Caco-2 (cell line): ENCODE measurements at places on chromosomes 1 and 21.

DNA sequence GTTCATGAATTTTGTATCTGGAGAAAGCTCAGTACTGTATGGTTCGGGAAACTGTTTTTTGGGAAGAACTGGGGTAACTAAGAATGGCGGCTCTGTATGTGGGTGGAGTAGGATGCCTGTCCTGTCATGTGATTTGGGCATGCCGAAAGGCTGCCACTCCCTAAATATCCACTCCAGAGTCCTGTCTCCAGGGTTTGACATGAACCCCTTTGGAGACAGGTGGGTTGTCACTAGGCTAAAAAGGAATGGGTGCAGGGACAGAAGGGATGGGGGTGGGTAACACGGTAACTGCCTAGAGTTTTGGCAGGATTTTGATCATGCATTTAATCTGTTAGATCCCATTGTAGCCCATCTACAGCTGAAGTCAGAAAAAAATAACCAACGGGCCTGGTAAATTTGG lies 150.1 kb downstream of the KCNJ6 start:
- no peak for DNase-seq

- no peak for DNase-seq
These were observed 209.1 kb upstream of the ZP4 start for GRCh38 chr1:238099871-238100270.

DNA sequence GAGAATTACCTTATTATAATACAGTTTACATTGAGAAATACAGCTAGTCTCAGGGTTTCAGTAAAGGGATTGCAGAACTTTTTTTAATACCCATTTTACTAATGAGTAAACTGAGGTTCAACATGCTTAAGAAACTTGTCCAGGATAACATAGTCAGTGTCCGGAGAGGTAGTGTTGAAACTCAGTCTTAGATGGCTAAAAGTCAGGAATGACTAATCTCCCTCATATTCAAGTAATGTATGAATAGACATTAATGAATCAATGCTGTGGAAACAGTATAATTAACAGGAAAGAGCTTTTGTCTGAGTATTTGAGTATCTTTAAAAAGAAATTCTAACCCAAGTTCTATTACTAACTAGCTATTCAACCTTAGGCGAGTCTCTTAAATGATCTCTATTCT lies 397.6 kb downstream of the PLA2G4A start:
- no peak for DNase-seq

GRCh38 chr21:34958040-34958439 lies 91.1 kb downstream of the RUNX1 start:
- DNase-seq = no peak

DNA sequence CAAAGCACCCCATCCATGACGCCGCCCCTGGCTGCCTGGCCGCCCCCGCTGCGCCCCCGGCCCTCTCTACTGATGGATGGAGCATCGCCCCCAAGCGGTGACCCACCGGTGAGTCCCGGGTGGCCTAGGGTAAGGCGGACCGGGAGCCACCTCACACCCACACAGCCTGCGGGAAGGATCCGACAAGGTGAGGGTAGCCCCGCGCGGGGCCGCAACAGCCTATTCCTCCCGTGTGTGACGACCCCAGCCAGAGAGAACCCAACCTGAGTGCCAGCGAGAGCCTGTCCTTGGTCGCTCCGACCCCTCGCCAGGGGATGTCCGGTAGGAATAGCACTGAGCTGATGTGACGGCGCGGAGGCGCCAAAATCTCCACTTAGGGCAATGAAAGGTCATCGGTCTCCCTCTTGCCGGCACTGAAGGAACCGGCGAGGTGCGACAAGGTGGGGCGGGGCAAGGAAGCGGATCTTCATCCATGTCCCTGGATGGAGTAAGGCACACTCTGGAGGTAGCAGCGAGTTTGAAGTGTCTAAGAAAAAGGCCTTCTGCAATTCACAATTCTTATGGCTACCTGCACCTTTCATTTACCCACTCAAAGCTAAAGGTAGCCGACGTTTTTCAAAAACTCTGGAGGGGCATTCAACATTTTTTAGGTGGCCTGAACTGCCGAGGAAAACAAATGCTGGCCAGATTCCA lies 19.7 kb upstream of the CHIA start:
- DNase-seq = no peak

DNA sequence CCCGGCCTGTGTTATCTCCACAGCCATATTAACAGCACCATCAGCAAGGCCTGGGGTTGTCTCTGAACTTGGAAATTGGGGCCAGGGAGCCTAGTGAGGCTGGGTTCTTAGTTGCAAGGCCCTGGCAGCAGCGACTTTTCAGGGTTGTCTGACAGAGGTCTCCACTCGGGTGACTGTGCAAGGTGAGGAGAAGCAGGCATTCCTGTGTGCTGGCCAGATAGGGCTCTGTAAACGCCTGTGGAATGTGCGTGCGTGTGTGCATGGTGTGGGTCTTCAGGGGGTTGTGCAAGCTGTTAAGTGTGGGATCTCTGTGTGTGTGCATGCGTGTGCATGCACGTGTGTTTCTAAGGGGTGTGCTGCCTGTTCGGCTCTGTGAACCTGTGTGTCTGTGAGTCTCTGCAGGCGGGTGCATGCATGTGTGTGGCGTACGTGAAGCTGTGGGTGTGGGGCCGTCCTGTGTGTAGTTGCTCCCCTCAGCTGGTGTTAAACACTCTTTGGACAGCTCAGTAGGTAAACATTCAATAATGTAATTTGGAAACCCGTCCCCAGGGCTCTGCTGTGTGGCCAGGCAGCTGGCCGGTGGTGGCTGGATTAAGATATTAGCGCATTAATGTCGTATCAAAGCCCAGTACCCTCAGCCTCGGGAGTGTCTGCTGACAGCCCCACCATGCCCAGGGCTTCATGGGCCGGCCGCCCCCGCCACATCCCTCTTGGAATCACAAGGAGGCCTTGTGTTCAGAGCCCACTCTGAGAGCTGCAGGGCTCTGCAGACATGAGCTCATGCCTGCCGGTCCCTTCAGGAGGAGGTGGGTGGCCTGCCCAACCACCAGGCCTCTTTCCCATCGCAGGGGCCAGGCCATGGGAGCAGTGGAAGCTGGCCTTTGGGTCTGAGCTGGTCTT lies 189.9 kb downstream of the FOXD2 start:
- DNase-seq = peak; percentile 68

- DNase-seq = peak; percentile 74
These were observed 10.7 kb downstream of the FOXO6 start for GRCh38 chr1:41371630-41372599.

- DNase-seq = no peak
These were observed 175.7 kb upstream of the COL11A1 start for GRCh38 chr1:103283841-103284669.

DNA sequence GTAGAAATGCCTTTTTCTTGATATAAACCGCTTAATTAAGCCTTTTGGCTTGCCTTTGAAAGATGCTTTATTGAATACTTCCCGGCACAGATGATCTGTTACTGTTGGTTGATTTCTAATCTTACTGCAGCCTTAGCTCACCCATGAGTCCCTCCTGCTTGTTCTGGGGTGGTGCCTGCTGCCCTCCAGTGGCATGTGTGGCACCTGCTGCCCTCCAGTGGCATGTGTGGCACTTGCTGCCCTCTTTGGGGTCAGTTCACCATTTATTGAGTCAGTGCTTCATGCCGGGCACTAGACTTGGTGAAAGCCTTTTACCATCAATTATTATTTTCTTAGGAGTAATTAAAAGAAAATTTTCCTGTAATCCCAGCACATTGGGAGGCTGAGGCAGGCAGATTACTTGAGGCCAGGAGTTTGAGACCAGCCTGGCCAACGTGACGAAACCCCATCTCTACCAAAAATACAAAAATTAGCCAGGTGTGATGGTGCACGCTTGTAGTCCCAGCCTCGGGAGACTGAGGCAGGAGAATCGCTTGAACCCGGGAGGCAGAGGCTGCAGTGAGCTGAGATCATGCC lies 54.3 kb downstream of the ADARB1 start:
- no peak for DNase-seq

DNA sequence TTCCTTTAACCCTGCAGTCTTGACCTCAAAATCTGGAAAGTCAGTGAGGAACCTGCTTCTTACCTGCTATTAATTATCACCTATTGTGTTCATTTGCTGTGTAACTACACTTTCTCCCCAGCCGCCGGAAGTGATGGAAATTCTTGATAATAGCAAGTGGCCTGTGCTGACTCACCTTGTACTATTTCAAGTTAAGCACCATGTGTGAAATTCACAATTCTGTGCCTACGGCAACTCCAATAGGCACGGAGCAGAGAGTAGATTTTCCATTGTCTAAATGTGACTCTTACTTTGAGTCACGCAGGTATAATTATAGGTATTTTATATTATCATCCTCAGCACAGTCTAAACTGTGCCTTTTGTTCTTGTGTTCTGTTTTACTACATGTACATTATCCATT lies 466.8 kb downstream of the KIF26B start:
- DNase-seq = no peak

GRCh38 chr1:109931189-109931731 lies 20.6 kb downstream of the CSF1 start:
- peak; percentile 90 for DNase-seq

DNA sequence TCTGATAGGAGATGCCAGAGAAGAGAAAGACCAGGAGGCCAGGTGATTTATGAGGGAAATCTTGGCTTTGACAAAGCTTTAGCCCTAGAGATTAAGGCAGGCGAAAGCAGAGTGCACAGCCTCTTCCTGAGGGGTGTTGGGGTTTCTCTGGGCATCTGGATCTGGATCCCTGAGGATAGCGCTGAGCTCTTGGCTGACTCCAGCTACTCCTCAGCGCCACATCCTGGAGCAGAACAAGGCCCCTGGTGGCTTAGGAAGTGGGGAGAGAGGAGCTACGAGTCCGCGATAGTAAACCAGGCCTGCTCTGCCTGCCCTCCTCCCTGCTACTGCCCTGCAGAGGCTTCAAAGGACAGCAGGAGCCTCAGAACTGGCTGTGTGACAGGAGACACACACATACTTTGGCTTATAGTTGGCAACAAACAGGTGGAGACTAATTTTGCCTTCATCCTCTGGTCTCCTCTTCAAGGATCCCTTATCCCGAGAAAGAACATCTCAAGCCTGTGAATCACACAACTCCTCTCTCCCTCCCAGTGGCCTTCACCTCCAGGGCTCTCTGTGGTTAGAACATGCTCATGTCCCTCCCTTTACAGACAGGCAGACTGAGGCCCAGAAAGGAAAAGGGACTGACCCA lies 66.9 kb downstream of the TRABD2B start:
- no peak for DNase-seq

DNA sequence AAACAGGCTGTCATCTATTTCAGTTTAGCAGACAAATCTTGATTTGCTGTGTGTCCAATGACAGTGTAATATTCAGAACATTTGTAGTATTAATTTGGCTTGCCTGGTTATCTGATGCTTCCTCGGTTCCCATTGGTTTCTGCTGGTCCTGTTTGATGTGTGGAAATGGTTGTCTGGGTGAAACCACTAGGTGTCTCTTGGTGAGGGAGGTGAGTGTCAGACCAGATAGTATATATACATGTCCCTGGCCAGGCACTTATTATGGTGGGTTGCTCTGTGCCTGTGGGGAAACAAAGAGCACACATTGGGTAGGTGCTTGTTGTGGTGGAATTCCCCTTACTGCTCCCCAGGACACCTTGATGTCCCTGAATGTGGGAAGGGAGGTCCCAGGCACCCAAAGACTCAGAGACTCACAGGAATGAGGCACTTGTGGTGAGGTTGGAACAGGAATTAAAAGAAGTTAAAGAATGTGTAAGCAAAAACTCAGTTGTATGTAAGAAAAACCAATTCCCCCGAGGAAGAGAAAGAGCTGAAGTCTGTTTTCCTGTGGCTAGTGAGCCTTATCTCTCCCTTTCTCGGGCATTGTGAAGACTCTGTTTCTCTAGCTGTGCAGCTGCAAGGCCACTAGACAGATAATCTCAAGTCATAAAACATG lies 1519.1 kb downstream of the BRINP3 start:
- no peak for DNase-seq

DNA sequence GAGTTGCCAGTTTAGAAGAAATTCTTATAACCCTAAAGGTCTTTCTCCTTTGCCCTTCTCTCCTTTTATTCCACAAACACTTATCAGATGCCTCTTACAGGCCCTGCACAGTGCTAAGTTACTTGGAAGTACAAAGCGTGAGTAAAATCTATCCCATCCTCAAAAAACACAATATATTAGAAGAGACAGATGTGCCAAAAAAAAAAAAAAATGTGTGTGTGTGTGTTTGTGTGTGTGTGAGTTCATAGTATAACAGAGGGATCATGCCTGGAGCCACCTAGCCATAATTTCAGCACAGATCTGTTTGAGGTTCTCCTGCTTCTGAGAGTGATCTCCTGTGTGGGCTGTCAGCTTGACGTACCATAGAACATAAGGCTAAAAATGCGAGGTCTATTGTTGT lies 5.0 kb downstream of the FAM20B start:
- DNase-seq = no peak

DNA sequence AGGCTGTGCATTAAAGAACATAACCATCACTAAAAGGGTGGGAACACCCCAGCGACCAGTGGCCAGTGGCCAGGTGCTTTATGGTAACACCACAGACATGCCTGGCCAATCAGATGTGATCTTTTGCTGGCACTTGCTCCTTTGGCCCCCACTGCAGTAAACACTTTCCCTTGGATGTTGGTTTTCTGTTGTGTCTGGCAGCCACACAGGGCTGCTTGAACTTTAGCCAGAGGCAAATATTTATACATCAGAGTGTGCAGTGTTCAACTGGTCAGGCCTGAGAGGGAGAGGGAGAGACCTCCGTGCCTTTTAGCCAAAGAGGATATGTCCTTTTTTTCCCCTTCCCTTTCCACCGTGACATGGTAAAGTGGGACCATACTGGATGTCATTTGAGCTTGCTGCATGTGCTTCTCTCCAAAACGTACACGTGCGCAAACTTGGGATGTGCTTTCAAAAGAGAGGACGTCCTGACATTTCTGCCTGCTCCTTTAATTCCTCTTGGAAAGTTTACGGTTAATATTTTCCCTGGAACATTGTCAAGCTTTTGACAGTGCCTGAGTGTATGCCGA lies 101.2 kb downstream of the NFIA start:
- peak; percentile 1 for DNase-seq

- DNase-seq = peak; percentile 38
These were observed 314.1 kb upstream of the USP25 start for GRCh38 chr21:15415541-15416261.

GRCh38 chr1:48645883-48646282 lies 130.8 kb downstream of the BEND5 start:
- no peak for DNase-seq

DNA sequence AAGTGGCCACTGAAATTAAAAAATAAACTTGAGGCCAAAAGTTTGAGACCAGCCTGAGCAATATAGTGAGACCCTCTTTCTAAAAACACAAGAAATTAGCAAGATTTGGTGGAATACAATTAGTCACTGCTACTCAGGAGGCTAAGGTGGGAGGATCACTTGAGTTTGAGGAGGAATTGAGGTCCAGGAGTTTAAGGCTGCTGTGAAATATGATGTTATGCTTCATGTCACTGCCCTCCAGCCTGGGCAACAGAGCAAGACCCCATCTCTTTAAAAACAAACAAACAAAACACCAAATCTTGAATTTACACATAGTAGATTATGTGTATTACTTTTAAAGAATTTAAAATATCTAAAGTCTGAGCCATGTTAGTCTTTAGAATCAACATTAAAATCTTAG lies 6.3 kb upstream of the FNBP1L start:
- no peak for DNase-seq

- DNase-seq = no peak
These were observed 45.3 kb upstream of the EPHA8 start for GRCh38 chr1:22517956-22518355.
